ENCODE measurements at places on chromosomes 6 and 20.

GRCh38 chr20:3749689-3750531 lies 17.4 kb downstream of the HSPA12B start:
- DNase-seq, result no peak

DNA sequence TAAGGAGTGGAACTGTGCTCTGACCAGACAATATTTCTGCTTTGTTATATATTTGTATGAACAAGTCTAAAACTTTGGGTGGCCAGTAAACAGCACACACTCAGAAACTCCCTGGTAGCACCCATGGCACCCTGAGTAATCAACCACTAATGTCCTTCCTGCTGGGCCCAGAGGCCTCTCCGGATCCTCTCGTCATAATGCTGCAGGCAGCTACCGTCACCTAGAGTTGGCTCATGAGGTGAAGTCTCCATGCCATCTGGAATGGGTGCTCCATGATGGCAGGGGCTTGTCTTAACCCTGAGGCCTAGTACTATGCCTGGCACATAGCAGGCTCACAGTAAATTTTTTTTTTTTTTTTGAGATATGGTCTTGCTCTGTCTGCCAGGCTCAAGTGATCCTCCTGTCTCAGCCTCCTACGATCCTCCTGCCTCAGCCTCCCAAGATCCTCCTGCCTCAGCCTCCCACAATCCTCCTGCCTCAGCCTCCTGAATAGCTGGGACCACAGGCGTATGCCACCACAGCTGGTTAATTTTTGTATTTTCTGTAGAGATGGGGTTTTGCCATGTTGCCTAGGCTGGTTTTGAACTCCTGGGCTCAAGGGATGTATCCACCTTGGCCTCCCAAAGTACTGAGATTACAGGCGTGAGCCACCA lies 3.0 kb upstream of the SDCBP2 start:
- DNase-seq, result peak; percentile 42

DNA sequence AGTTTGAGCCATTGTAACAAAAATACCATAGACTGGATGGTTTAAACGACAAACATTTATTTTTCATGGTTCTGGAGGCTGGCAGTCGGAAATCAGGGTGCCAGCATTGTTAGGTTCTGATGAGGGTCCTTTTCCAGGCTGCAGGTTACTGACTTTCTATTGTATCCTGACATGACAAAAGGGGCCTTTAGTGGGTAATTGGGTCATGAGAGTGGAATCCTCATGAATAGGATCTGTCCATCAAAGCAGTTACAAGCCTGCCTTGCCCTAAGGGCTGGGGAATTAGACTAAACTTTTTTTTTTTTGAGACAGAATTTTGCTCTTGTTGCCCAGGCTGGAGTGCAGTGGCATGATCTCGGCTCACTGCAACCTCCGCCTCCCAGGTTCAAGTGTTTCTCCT lies 347.9 kb upstream of the TSHZ2 start:
- no peak for DNase-seq

DNA sequence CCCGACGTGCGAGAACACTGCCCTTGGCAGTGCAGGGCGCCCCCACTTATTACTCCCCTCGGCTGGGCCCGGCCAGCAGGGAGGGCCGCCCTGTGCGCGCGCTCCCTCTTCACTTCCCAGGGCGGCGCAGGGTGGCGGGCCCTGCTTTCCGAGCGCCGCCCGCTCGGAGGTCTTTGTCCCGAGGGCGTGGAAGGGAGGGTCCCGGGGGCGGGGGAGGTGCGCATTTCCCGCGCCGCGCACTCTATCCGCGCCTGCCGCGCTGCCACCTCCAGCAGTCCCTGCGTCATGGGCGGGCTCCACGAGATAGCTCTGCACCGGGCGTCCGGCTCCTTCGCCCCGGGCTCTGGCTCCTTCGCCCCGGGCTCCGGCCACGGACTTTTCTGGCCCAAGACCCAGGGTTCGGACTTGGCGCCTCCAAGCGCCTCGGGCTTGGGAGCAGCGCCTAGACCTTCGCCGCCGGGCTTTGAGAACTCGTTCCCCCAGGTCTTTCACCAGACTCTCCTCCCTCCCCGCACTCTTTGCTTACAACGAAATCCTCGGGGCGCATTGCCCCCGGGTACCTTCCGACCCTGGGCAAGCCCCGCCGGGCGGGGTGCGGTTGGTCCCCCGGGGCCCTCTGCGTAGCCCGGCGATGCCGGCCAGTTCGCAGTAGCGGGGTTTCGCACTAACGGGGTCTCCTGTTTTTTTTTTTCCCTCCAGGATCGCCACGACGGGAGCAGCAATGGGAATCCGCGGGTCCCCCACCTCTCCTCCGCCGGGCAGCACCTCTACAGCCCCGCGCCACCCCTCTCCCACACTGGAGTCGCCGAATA lies 1.6 kb downstream of the TFAP2C start:
- peak; percentile 74 for DNase-seq

GRCh38 chr6:19410481-19410880 lies 426.7 kb upstream of the ID4 start:
- DNase-seq, result no peak

DNA sequence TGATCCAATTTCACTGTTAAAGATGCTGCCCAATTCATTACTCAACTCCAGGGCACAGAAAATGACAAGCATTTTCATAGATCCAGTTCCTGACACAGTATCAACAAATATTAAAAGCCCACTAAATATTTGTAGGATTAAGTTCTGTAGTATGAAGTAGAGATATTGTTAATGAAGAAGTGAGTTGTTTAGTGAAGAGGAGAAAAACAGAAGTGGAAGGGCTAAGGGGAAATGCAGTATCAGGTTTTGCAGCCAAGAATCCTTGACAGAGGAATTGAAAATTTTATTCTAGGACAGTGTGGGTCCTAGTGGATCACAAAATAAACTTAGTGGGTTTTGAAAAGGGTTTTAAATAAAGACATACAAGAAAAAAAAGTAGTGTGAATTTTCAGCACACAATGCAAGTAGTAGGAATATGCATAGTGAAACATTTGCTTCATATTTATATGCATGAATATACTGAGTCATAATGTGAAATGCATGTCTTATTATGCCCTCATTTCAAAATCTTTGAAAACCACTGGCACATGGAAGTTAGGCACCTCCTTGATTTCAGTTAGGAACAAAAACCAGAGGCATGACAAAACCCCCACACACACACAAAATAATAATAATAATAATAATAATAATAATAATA lies 338.6 kb downstream of the KHDRBS2 start:
- no peak for DNase-seq

DNA sequence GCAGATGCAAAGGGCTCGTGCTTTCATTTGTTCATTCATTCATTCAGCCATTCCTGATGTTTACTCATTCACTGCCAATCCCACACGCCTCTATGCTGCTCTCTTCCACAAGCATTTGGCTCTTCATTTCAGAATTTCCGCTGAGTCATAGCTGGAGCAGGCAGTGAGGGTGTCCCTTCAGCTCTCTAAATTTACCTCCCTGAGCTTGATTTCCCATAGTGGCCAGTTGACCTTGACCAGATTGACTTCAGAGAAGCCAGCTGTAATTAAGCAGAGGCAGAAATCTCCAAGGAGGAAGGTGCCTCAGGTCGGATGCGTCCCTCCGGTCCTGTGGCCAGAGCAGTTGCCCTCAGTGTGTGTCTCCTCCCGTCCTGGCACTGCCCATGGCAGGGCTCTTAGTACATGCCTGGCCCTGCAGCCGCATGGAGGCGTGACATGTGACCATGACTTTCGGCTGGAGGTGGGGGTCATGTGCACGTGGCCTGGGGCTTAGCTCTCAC lies 267.2 kb upstream of the ECI2 start:
- no peak for DNase-seq

GRCh38 chr6:134870677-134871498 lies 79.0 kb downstream of the ALDH8A1 start:
- DNase-seq, result no peak

DNA sequence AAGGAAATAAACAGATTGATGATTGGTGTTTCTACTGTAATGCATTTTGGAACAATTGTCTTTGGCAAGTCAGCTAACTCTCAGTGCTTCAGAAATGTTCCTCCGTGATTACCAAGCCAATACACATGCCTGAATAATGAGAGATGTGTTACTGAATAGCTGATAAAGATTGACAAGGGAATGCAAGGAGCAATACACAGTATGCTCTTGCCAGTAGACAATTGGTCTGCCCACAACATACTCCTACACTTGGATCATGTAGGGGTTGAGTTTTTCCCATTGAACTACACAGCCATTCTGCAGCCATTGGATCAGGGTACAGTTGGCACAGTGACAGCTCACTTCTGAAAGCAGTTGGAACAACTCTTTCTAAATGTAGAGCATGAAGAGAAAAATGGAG lies 5.6 kb upstream of the GJB7 start:
- no peak for DNase-seq

DNA sequence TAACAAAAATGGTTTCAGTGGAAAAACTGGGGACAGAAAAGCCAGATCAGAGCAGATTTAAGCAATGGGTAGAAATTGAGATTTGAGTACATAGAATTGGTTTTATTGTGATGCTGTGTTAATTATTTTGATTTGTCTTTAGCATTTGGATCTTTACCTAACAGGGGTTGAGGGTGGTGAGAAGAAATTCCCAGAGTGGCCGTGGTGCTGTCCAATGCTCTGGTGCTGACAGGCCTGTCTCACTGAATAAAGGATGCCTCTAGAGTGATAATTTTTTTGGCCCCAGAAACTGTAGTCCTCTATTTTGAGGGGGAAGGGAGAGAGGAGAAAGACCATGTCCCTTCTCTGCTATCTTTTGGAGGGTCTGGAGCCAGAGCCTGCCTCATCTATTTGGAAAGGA lies 79.1 kb downstream of the LYRM2 start:
- DNase-seq, result no peak

- DNase-seq, result no peak
These were observed 59.5 kb upstream of the MBOAT1 start for GRCh38 chr6:20271818-20272217.

- DNase-seq, result peak; percentile 73
These were observed 2.3 kb downstream of the E2F3 start for GRCh38 chr6:20403766-20404640.

- DNase-seq, result no peak
These were observed 540.7 kb downstream of the HAO1 start for GRCh38 chr20:7399575-7399974.

- DNase-seq, result no peak
These were observed 853.3 kb upstream of the MAN1A1 start for GRCh38 chr6:120202878-120203277.

GRCh38 chr6:167736486-167737204 lies 90.1 kb upstream of the AFDN start:
- DNase-seq, result peak; percentile 59

DNA sequence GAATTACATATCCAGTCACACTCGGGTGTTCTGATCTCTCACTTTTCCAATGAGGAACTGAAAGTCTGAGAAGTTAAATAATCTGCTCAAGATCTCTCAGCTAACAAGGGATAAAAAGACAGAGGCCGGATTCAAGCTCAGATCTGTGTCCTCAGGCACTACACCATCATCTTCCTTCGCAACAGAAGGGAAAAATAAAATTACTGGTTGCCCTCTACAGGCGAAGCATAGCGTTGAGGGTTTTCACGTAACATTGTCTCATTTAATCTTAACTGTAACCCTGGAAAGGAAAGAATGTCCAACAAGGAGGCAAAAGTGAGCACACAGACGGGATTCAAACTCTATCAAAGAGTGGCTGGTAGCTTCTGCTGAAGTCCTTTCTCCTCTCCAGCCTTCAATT lies 67.8 kb upstream of the ANKEF1 start:
- DNase-seq, result no peak

DNA sequence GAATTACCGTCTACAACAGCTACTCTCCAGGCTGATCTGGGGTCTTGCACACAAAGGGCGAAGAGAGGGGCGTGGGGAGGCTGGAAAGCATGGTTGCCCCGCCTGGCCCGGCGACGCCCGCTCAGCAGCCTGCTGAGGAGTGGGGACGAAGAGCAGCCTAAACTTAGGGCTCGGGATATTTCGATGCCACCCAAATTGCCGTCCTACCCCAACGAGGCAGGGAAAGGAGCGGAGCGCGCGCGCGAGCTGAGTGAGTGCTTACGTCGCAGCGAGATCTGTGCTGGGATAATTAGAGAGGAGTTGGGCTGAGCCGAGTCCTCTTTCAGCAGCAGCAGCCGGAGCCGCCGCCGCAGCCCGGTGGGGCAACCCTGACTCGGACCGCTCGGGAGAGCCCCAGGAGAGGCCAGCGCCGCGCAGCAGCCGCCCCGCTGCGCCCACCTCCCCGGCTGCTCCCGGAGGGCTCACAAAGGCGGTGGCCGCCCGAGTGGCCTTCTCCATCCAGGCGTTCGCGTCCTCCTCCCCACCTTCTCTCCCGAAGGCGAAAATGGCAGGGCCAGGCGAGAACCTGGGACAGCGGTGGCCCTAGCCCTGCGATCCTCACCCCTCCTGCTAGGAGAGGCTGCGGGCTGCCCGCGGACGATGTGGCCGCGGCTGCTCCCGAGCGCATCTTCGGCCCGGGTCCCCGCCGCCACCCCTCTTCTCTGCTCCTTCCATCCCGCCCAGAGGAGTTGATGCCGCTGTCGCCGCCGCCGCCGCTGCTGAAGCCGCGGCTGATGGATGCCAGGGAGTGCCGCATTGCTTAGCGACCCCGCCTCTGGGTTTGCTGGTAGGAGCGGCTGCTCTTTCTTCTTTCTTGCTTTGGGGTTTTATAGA lies at the start of gene CLVS2:
Gene CLVS2 (plus strand): TSS at position 315 of the 873 bp plus-strand sequence. CDS start 1,543 bp downstream, outside the sequence.
- DNase-seq, result peak; percentile 72

GRCh38 chr6:72916906-72917305 lies 295.0 kb downstream of the KCNQ5 start:
- no peak for DNase-seq

- no peak for DNase-seq
These were observed 581.1 kb upstream of the CITED2 start for GRCh38 chr6:139955366-139956155.

- no peak for DNase-seq
These were observed 70.8 kb upstream of the AHI1 start for GRCh38 chr6:135568379-135568778.

GRCh38 chr6:169251822-169252504 lies 1.7 kb downstream of the THBS2 start:
- DNase-seq, result no peak

DNA sequence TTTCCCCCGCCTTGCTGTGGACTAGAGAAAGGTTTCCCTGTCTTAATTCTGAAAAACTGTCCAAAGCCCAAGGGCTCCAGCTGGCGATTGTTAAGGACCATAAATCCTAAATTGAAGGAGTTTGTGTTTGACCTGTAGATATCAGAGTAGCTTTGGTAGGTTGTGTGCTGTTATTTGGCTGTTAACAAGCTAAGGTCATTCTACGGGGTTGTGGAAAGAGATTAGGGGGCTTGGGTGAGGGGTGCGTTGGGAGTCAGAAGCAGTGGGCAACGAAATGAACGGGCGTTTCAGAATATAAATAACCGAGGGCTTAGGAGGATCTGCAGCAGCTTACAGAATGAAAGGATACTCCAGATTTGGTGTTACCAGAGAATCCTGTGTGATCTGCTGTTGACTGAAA lies 32.6 kb upstream of the BTN3A2 start:
- no peak for DNase-seq

GRCh38 chr20:45887346-45887715 lies at the start of gene SPATA25:
TSS of gene SPATA25 (minus strand) at chr20:45887622. CDS start at chr20:45887590, 32 bp downstream.
- no peak for DNase-seq
